ENCODE measurements at places on chromosomes 7 and 10. TPM values are rescaled to one million over a fixed set of nuclear protein-coding genes. Genes with fewer than 3 reads are reported as not detected.

Gene SPDYE3
- total RNA-seq, result not detected

Gene ELMO1
- total RNA-seq, result 24.9 TPM

Gene FZD1
- 1.4 TPM for total RNA-seq

Gene CHN2
- total RNA-seq, result 7.5 TPM

- DNase-seq, result no peak
Measured at GRCh38 chr7:138125119-138125518, 48.9 kb downstream of the AKR1D1 start.

GRCh38 chr10:61357687-61358086 lies 95.5 kb downstream of the TMEM26 start:
- DNase-seq, result no peak

GRCh38 chr7:154347700-154348266 lies 295.6 kb downstream of the DPP6 start:
- no peak for DNase-seq

GRCh38 chr7:74318043-74318442 lies 28.8 kb downstream of the CLIP2 start:
- no peak for DNase-seq

DNA sequence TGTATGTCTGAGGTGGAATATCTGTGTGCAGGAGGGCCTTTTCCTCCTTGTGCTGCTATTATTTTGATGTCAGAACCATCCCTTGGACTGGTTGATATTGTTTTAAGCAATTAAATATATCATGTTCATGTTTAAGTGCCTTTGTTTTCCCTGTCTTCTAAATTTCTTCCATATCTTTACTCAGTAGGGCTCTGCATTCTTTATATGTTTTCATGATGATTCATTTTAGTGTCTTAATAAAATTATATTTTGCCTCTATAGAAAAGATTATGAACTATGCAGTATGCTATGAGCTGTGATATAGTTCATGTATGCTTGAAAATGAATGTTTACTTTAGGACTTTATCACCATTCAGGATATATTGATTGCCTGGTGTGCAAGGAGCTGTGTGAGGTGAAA lies 34.8 kb downstream of the AHR start:
- DNase-seq, result no peak

Data from GM23338 (cell line).